ENCODE measurements at places on chromosomes 1 and 21.
A peak's percentile ranks its signal among the peaks of the same experiment; 100 is the strongest.

- DNase-seq, result peak; percentile 25
These were observed 4.6 kb upstream of the EPS8L3 start for GRCh38 chr1:109768335-109768650.

- no peak for DNase-seq
These were observed 1148.1 kb upstream of the NCAM2 start for GRCh38 chr21:19850157-19850556.

GRCh38 chr1:92169214-92170005 is 48.3 kb upstream of the C1orf146 start:
- DNase-seq, result no peak

DNA sequence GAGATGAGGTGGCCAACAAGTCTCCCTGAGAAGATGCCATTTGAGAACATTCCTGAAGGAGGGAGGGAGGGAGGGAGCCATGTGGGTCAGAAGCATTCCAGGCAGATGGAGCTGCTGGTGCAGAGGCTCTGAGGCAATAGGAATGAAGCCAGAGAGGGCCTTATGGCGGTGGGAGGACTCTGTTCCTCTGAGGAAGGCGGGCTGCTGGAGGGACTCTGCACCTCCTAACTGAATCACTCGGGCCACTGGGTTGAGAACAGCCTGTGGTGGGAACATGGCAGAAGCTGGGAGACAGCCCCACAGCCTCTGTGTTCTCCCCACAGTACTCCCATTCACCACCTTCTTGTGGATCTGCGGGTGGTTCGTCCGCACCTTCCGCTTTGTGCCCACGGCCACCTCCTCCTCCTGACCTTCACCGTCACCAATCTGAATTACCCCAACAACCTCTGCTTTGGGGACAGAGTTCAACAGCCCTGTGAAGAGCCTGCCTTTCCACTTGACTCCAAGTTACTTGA is 2.4 kb upstream of the TMEM125 start:
- no peak for DNase-seq

GRCh38 chr1:228106800-228107054 is 2.4 kb downstream of the MRPL55 start:
- no peak for DNase-seq

DNA sequence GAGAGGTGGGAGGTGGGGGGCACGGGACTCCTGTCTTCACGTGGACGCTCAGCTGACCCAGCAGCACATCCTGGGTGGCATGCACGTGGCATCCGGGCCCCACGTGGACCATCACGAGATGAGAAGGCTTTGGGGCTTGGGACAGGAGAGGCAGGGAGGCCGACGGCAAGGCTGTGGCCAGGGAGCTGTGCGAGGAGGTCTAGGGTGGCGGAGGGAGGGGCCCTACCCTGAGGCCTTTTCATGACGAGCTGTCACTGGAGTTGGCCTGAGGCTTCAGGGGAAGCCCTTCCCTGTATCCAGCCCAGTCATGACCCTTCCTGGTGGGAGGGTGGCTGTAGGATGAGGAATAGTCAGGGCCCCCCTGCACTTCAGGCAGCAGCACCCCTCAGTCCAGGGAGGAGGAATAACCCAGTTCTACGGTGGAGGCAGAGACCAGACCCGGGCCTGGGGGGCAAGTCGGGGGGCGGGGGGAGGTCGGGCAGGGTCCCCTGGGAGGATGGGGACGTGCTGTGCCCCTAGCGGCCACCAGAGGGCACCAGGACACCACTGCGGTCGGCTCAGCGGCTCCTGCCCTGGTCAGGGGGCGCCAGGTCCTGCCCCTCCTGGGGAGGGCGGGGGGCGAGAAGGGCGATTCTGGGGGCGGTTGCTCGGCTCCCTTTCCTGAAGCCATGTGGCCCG is 2.0 kb upstream of the PERM1 start:
- DNase-seq, result no peak

- DNase-seq, result no peak
These were observed 54.5 kb downstream of the ATP1B1 start for GRCh38 chr1:169160845-169161495.

DNA sequence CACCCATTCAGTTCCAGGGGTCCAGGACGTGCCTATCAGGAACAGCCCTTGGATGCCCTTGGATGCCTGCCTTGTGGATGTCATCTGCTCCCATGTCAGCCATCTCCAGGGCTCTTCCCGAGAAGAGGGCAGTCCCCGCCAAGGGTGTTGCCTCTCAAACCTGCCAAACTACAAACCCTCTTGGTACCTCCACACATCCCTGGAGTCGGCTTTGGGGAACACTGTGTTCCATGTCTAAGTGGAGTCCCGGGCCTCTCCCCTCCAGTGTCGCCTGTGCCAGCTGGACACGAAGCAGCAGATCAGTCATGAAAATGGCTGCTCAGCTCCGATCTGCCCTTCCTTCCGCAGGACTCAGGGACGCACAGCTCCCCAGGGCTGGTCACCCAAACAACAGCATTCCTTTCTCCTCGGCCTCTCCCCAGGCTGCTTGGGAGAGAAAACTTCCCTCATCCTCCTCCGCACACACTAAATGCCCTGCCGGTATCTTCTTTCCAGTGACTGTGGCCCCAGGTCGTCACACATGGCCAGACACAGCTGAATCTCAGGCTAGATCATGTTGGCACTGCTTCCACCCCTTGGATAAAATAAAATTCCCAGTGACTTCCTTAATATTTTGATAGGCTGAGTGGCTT is 53.4 kb downstream of the GALNT2 start:
- no peak for DNase-seq

DNA sequence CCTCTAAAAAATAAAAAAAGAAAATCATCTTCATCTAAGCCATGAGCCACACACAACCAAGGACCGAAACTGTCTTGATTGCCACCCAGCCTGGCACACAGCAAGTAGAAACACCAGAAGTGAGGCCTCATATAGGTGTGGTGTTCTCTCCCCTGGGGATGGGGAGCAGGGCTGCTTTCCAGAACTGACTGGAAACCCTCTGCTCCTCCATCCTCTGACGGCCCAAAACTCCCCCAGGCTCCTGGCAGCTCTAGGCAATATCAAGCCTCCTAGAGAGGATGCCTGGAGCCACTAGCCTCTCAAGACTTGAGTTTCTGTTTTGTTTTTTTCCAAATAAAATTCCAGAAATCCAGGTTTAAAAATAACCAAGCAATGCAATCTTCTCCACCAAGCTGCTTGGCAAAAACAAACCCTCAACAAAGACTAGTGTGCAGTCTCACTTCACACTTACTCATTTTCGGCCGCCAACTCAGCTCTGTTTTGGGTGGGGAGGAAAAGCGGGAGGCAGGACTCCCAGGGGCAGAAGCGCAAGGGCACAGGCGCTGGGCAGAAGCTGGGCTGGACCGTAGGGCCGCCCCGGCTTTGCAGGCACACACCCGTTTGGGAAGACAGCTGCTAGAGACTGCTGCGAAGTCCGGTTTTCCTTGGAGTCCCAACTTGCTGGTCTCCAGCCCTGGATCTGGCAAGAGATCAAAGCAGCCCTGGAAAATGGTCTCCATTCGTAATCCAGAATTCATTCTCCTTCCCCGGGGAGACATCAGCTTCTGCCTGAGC is 78.2 kb upstream of the CAPZB start:
- DNase-seq, result peak; percentile 88

GRCh38 chr1:38992412-38993111 is 1.5 kb downstream of the AKIRIN1 start:
- DNase-seq, result no peak

DNA sequence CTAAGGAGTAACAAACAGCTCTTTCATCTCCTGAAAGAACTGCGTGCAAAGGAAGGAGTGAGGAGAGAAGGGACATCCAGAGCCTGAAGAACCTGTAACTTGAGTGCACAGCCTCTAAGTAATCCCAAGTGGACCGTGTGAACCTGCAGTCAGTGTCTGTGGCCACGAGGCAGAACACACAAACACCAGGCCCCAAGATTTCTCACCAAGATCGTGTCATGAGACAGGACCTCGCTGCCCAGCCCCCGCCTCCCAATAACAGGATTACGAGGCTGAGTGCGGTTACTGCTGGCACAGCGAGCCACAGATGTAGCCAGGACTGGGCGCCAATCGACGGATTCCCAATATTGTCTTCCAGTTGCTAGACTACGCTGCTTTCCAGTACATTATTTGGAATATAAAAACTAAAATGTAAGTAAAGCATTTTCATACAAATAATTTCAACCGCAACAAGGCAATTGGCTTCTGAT is 101.3 kb upstream of the SLC25A33 start:
- no peak for DNase-seq

DNA sequence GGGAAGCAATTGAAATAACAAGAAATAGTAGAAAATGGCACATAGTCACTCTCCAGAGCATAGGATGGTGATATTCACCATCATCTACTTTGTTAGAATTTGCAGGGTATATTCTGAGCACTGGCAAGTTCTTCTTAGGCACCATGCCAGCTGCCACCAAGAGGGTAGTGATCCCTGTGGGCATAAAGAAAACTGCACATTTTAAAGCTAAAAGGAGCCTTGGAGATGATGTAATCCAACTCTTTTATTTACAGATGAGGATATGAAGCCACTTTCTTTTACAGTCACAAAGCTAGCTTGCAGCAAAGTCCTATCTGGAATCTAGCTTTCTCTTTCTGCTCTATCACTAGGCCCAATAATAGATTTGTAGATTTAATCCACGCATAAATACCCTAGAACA is 69.0 kb downstream of the PTGER3 start:
- peak; percentile 1 for DNase-seq

DNA sequence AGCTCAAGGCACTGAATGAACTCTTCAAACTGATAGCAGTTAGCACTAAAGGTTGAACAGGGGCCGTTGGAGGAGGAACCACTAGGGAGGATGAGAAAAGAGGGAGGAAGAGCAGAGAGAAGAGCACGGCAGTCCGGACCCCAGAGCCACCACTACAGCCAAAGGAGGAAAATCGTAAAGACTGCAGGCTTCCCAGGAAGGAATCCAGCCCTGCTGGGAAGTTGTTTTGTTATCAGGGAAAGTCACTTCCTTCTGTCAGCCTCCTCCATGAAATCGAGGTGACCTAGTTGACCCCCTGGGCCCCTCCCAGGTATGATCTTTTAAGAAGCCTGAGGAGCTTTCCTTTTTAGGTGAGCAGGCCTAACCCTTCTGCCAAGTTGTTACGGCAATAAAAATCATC is 88.2 kb downstream of the PBX1 start:
- no peak for DNase-seq

DNA sequence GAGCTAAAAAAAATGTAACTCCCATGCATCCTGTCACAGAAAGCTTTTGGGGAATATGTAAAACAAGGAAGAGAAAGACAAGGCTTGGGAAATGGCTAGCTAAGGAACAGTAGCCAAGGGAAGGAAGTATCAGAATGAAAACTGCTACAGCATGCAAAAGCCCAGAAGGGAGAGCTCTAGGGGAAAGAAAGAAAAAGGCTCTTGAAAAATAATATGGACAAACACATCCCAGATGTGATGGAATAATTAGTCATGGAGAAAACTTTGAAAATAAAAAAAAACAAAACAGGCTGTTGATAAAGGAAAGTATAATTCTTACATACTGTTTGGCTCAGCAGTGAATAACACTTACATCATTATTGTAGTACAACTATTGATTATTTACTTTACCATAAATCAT is 47.9 kb upstream of the VCAM1 start:
- DNase-seq, result no peak

- DNase-seq, result no peak
These were observed 404.4 kb upstream of the PBX1 start for GRCh38 chr1:164154622-164155021.

GRCh38 chr1:229882621-229883020 is 184.4 kb upstream of the GALNT2 start:
- no peak for DNase-seq

DNA sequence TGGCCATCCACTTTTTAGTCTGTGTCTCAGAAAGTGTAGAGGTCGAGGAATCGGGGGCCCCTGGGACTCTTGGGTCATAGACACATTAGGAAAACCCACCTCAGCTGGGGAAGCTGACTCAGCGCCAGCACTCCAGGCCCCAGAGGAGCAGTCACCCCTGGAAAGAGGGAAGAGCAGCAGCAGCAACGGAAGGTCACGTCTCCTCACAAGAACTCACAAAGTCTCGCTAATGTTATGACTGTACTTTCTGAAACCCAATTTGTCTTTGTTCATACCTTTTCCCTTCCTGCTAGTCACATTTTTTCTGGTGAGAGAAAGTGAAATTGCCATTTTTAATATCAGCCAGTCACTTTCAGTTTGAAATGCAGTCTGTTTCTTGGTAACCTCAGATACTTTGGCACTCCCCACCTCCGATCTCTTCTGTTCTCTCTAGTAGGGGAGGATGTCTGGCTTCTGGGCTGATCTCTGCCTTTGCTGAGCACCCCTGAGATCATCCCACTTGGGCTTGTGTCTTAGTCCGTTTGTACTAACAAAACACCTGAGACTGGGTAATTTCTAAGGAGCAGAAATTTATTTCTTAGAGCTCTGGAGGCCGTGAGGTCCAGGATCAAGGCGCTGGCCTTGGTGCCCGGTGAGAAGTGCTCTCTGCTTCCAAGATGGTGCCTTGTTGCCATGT is 6.0 kb upstream of the NLRP3 start:
- DNase-seq, result no peak

DNA sequence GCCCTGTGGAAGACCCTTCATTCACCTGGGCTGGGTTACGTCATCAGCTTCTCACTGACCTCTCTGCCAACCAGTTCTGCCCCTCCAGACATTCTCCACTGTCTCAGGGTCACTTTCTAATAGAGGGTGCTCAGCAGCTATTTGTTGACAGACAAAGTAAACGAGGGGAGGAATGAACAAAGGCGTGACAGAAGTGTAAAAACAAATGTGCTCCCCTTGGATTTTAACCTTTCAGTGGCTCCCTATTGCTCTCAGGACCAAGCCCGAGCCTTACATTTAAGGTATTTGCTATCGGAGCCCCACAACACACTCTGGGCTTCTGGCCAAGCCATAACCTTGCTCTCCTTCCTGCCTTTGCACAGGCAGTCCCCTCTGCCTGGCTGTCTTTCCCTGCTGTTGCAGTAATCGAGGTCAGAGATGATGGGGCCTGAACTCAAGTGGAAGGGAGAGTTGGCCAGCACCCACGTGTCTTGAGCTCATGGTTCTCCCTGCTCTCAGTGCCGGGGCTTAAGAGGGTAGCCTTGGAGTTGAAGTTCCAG is 9.3 kb upstream of the MARCKSL1 start:
- no peak for DNase-seq

GRCh38 chr1:153428791-153429190 is 12.5 kb downstream of the S100A7A start:
- no peak for DNase-seq

DNA sequence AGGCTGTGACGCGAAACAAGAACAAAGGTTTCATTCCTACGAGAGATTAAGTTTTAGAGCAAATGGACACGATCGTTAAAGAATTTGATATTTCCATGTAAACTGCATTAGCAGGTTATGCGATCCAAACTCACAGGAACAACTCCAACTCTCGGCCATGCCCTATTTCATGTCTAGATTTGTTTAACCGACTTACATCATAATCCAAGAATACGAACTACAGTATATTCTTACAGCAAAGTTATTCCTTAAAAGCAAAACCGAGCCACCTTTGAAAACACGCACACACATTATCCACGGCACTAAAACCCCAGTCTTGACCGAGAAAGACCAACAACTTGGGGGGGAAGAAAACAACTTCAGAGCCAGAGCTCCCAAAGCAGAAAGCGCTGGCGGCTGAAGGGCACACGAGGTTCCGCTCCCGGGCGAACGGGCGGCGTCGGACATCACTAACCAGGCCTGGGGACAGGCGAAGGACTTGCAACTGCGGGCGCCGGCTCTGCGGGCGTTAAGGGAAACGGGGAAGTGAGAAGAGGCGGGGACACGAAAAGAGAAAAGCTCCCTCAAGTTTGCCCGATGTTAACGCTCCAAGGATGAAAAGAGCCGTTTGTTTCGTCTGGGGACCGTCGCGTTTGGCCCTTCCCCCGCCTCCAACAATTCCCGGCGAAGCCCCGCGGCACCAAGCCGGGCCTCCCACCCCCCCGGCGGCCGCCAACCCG is 690 bp downstream of the B3GALNT2 start:
- peak; percentile 69 for DNase-seq

GRCh38 chr1:234698686-234699085 is 88.7 kb upstream of the IRF2BP2 start:
- no peak for DNase-seq

Measured in left lung (tissue), 14 donors.